WTC11 (cell line): ENCODE measurements at places on chromosomes 1 and 21.

- no peak for DNase-seq
Measured at GRCh38 chr1:93164816-93165215, 15.4 kb downstream of the TMED5 start.

GRCh38 chr1:171988243-171988885, 147.1 kb downstream of the DNM3 start:
- no peak for DNase-seq

- DNase-seq: no peak
Measured at GRCh38 chr1:244221991-244222390, 170.9 kb downstream of the ZBTB18 start.

GRCh38 chr21:34100337-34100736, 27.0 kb downstream of the MRPS6 start:
- no peak for DNase-seq

DNA sequence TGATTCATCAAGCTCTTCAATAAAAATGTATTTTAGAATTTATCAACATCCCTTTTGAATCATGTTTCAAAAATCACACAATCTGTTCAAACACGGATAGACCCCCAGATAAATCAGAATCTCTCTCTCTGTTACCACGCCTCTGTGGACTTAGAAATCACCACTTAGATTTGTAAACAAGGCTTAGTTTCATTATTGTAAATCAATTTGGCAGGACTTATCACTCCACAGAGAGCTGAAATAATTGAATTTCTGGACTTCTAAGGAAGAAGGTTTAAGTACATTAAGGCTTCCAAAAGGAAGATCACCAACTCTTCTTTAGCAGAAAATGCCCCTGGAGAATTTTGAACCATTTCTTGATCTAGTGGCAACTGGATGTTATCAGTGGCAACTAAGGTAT, 100.4 kb downstream of the APP start:
- no peak for DNase-seq

- DNase-seq: no peak
Measured at GRCh38 chr1:232225336-232226131, 404.4 kb downstream of the SIPA1L2 start.

GRCh38 chr1:232904566-232904965, 45.8 kb upstream of the NTPCR start:
- DNase-seq: no peak

GRCh38 chr21:37249112-37249904, 17.8 kb downstream of the VPS26C start:
- DNase-seq: no peak

- DNase-seq: no peak
Measured at GRCh38 chr1:233172201-233172600, 123.3 kb downstream of the PCNX2 start.

DNA sequence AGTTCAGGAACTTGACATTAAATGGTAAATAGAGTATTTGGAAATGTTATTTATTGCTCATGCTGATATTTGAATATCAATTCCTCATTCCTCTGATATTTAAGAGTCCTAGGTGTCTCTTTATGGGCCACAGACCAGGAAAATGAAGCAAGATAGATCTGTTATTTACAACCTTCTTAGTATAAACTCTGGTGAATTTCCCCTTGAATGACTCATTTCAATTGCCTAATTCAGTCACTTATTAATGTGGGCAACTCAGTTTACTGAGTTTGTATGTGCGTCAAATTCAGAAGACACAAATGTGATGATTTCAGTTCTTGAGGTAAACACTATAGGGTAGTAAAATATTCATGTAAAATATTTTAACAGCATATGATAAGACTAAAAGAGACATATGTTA, 1404.4 kb upstream of the PRMT6 start:
- DNase-seq: no peak
